M059J (cell line): ENCODE measurements at places on chromosomes 7 and 10.

DNA sequence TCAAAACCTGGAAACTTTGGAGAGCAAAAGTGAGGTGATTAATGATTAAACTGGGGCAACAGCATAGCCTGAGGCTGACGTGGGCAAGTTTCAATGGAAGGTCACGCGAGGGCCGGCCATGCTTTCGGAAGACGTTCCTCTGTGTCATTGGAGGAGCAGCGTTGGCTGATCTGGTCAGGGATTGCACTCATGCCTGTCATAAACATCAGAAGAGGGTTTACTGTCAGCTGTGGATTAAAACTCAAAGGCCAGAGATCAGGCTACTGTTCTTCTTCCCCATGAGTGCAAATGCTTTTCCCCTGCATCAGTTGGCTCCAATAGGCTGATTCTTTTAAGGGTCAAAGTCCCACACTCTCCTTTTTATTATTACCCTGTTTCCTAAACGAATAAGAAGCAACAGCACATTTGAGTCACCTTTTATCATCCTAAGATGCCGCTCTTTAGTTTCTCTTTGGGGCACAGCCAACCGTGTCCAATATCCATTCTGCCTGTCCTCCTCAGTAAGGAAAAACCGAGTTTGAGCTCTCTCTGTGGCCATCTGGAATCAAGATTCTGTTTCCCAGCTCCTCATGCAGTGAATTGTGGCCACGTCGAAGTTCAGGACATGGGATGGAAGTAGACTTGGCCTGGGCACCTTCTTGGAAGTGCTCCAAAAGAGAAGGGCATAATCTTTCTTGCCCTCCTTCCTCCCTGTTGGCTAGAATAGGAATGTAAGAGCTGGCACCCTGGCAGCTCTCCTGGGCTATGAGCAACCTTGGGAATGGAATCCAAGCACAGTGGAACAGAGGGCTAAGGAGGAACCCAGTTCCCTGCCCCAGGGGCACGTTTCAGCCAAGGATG is 62.5 kb upstream of the INSIG1 start:
- peak; percentile 22 for DNase-seq

- DNase-seq = no peak
These were observed 1.7 kb downstream of the OPALIN start for GRCh38 chr10:96357038-96357620.

DNA sequence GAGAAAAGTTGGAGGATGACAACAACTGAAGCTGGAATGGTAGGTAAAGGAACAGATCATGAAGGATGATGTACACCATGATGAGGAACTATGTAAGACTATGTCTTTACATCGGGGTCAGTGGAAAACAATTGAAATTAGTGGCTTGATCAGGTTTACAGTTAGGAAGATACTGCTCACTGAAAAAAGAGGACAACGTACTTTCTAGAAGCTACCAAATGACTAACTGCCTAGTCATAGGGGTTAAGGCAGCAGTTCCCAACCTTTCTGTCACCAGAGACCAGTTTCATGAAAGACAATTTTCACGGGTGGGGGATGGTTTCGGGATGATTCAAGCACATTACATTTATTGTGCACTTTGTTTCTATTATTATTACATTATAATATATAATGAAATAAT is 91.6 kb upstream of the ANKRD1 start:
- no peak for DNase-seq

DNA sequence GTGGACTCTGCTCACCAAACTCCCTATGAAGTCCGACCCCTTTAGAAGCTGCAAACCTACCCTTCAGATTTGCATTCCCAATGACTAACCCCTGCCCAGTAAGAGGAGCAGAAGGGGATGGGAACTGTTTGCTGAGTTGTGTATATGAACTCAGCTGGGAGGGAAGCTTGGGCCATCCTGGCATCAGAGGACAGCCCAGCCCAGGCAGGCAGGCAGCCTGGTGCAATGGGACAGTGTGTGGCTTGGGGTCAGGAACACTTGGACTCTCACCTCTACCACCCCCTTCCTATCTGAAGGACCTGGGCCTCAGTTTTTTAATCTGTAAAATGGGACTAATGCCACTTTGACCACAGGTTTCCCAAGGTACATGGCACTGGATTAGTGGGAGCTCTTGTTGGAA is 147.4 kb upstream of the GPR26 start:
- no peak for DNase-seq

- no peak for DNase-seq
These were observed 2.5 kb downstream of the RTKN2 start for GRCh38 chr10:62266147-62266546.

DNA sequence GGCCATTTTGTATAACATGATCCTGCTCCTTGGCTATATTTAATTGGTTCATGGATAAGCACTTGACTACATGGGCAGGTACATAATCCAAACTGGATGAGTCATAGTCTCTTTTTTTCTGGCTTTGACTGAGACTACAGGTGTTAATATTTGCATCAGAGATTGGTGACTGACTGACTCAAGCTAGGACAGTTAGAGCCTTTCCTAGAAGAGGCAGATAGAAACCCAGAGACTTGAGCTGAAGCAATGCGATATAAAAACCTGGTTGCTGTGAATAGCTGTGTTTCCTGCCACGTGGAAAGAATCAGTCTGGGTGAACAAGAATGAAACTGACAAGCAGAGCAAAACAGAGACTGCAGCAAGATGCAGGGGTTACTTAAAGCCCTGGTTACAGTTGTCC is 81.0 kb downstream of the SAMD9 start:
- DNase-seq = no peak

GRCh38 chr10:23499372-23500132 is 60.7 kb downstream of the OTUD1 start:
- DNase-seq = no peak
